Occipital lobe (tissue), 3 donors: ENCODE measurements at places on chromosomes 16 and 17.

DNA sequence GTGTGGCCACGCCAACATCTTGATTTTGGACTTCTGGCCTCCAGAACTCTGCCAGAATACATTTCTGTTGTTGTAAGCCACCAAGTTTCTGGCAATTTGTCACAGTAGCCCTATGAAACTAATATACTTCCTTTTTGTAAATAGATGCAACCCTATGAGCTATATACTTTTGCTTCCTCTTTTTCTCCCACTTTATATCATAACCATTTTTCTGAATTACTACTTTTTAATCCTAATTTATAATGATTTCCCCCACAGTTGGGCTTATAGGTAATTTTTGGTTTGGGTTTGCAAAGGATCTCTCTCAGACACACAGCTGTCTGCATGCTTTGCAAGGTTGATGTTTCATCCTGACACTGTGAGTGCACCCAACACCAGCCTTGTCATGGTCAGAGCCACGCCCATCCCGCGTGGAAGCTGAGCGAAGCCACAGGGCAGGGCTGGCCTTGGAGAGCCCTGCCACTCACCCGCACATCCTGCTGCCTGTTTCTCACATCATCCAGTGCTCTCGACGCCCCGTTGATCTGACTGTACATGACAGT, 5.8 kb downstream of the TRIM25 start:
- no peak for DNase-seq

DNA sequence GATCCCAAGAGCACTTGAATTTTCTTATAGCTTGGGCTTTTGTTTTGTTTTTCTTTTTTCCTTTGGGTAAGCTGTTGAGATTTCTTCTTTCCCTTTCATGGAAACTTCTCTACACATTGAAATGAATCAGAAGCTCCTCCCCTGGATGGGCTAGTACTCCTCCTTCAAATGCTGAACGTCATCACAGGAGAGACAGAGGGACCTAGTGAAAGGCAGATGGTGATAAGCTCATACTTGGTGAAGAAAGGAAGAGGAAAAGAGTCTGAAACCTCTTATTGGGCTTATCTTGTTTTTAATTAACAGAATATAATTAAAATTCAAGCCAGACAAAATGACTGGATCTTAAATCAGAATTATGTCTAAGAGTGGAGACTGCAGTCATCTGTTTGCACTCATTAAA, 147.3 kb downstream of the SNX11 start:
- no peak for DNase-seq

DNA sequence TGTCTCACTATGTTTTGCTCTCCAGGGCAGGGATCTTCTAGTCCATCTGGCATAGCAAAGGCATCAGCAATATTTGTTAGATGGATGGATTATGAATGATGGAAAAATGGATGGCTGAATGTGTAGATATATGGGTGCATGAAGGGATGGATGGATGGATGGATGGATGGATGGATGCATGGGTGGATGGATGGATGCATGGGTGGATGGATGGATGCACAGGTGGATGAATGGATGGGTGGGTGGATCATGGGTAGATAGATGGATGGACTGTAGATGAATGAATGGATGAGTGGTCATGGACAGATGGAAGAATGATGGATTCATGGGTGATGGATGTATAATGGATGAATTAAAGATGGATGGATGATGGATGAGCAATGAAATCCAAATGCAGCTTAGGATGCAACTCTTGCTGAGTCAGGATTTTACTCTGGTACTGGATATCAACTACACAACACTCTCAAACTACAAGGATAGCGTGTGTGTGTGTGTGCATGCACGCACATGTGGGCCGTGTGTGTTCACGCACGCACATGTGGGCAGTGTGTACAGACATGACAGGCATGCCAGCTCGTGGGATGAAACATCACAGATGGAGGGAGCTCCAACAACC, 34.0 kb downstream of the GSG1L start:
- no peak for DNase-seq

- DNase-seq = no peak
Observed at GRCh38 chr16:55041540-55042234, 111.0 kb downstream of the IRX5 start.

DNA sequence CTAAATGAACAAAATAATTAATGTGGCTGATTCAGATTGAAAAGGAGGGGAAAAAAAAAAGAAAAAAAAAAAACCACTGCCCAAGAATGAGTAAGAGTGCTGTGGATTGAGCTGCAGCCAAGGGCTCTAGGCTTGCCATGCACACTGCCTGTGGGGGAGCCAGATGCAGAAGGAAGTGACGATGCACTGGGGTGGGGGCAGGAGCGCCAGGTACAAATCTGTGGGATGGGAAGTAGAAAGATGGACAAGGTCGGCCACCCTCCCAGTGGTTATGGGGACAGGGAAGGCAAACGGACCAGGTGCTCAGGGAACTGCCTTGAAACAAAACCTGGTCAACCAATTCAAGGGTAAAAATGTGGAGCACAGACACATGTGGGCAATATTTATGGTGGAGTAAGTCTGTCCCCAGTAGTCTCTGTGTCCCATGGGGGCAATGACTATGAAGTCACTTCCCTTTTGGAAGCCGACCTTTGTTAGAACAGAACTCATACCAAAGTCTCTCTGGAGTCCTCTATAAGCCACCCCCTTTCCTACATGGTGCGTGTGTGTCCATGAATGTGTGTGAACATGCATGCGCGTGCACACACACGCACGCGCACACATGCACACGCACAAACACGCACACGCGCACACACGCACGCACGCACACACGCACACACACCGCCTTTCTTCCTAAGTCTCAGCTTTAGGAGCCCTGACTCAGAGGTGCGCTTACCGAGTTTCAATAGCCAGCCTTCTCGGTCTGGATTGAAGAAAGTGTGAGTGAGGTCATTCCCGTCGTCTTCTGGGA, 84.3 kb downstream of the CYTH1 start:
- DNase-seq = no peak

DNA sequence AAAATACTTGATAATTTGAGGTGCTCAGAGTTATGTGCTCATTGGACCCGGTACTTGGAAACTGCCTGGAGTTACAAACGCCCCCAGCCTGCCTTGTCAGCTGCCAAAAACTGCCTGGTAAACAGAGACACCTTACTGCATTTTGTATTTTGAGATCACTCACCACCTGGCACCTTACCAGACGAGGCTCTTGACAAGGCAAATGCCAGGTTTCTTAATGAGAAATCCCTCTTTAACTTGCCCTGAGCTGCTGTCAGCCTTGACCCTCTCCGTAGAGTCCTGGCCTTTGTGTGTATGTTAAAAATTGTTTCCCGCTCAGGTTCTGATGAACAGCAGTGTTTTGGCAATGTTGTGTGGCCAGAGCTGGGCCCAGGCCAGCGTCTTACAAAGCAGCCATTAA, 28.8 kb downstream of the SYT17 start:
- DNase-seq = no peak

DNA sequence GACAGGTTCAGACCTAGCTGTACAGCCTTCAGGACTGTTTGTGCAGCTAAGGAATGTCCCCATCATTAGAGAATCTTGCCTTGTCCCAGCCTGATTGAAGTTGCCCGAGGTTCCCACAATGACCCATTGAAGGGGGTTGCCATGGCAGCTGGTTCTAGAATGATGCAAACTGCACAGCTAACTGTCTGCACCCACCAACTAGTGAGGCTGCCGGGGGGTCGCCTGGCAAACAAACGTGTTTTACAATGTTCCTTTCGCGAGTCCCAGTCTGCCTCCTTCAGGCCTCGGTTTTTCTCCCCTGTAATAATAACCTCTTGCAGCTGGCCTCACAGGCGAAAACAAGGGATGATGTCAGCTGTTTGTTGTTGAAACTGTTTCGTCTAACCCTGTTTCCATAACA, 5.5 kb downstream of the C16orf96 start:
- no peak for DNase-seq

DNA sequence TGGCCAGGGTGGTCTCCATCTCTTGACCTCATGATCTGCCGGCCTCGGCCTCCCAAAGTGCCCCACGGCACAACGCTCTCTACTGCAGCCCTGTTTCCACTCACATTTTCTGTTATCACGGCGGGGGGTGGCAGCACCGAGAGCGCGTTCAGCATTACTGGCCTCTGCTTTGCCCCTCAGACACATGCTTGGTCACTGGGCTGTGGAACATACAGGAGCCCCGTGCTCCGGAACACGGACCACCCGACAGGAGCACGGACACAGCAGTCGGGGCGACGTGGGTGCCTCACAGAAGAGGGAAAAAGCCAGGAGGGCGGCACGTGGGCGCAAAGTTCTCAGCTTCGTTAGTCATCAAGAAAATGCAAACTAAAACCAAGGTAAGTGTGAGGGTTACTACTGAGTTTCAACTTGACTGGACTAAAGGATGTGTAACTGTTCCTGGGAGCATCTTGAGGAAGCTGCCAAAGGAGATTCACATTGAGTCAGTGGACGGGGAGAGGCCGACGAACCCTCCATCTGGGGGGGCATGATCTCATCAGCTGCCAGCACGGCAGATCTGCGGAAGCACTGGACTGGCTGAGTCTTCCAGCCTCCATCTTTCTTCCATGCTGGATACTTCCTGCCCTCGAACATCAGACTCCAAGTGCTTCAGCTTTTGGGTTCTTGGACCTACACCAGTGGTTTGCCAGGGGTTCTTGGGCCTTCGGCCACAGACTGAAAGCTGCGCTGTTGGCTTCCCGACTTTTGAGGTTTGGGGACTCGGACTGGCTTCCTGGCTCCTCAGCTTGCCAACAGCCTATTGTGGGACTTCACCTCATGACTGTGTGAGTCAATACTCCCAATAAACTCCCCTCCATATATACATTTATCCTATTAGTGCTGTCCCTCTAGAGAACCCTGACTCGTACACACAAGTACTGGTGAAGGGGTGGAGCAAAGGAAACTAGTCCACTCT, 106.8 kb downstream of the ZNF778 start:
- no peak for DNase-seq

GRCh38 chr17:45311760-45312476, 4.9 kb downstream of the MAP3K14 start:
- DNase-seq = no peak

- no peak for DNase-seq
Observed at GRCh38 chr16:5768445-5768844, 670.9 kb upstream of the EEF2KMT start.

GRCh38 chr16:11692651-11693050, 24.4 kb downstream of the SNN start:
- no peak for DNase-seq

DNA sequence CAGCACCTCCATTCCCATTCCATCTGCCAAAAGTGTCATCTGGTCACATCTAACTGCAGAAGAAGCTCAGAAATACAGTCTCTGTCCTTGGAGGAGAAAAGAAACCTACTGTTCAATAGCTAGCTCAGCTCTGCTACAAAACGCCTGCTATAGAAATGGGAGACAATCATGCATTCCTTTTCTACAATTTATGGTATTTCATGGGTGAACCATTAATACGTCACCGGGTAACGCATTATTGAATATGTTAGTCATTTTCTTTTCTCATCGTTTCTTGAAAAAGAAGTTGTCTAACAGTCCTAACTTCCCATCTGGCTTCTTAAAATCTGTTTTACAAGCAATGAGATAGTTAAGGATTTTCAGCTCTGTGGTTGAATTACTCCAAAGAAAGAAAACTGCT, 496.7 kb upstream of the RBFOX1 start:
- DNase-seq = no peak

DNA sequence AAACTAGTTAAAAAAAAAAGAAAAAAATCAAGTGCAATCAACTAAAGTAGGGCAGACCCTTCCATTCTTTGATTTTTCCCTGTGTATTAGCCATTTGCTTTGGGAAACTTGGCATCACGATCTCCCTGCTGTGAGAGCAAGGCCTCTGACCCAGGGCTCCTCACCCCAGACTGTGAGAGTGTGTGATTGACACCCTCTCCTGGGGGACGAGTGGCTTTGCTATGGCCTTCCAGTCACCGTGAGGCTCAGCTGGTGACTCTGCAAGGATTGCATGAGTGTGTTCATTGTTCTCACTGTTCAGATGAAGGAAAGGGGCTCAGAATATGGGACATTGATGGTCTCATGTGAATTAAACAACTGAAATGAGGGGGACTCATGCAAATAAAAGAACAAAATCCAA, 69.0 kb upstream of the BCAR1 start:
- peak; percentile 48 for DNase-seq

DNA sequence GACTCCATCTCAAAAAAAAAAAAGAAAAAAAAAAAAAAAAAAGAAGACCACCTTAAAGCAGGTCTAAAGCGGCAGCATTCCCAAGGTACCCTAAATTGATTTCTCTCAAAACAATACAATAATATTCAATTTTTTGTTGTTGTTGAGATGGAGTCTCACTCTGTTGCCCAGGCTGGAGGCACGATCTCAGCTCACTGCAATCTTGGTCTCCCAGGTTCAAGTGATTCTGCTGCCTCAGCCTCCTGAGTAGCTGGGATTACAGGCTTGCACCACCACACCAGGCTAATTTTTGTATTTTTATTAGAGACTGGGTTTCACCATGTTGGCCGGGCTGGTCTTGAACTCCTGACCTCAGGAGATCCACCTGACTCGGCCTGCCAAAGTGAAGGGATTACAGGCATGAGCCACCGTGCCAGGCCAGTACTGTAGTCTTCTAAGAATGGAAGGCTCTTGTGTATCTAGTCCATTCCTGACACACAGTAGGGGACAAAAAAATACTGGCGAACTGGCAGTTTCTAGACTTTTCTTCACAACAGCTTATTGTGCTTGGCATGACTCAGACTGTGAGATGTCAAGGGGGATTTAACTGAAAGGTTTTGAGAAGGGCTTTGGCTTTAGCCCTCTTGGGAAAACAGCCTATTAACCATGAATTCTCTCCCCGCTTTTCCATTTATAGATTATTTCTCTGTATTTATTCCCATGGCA, 17.3 kb downstream of the CDR2 start:
- no peak for DNase-seq
